GM23338 (cell line): ENCODE measurements at places on chromosomes 3 and 15. TPM values are rescaled to one million over a fixed set of nuclear protein-coding genes. Genes with fewer than 3 reads are reported as not detected.

- DNase-seq = no peak
Observed at GRCh38 chr15:48915861-48916260, 37.9 kb downstream of the EID1 start.

- DNase-seq = no peak
Observed at GRCh38 chr3:71087143-71088018, 496.1 kb downstream of the FOXP1 start.

DNA sequence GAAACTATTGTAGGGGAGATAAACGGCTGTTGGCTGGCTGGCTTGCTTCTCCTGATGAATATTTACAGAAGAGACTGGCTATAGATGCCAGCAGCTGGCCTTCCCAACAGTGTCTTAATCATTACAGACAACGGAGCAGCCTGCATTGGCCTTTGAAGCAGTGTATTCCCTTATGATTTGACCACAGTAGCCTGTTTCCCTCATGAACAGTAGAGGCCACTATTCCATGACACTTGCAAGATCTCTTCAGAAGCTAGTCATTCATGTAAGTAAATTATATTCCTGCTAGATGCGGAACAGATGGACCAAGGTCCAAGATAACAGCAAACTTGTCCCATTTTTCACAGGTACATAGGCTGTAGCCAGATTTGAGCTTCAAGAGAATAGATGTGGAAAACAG is 47.3 kb downstream of the TMCO5A start:
- peak; percentile 33 for DNase-seq

DNA sequence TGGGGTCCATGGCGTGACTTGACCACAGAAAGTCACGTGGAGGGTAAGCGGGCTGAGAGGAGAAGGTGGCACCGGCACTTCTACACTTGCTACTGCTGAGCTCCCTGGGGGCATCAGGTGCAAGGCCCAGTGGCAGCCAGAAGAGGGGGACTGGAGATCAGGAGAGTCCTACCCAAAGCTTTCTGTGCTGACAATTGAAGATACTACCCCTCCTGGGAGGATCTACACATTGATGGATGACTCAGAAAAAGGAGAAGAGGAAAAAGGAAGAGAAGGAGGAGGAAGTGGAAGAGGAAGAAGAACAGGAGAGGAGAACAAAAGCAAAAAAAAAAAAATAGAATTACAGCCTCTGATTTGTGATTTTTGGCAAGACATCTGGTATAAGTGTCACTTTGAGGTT is 41.2 kb downstream of the MYO5C start:
- DNase-seq = peak; percentile 24

DNA sequence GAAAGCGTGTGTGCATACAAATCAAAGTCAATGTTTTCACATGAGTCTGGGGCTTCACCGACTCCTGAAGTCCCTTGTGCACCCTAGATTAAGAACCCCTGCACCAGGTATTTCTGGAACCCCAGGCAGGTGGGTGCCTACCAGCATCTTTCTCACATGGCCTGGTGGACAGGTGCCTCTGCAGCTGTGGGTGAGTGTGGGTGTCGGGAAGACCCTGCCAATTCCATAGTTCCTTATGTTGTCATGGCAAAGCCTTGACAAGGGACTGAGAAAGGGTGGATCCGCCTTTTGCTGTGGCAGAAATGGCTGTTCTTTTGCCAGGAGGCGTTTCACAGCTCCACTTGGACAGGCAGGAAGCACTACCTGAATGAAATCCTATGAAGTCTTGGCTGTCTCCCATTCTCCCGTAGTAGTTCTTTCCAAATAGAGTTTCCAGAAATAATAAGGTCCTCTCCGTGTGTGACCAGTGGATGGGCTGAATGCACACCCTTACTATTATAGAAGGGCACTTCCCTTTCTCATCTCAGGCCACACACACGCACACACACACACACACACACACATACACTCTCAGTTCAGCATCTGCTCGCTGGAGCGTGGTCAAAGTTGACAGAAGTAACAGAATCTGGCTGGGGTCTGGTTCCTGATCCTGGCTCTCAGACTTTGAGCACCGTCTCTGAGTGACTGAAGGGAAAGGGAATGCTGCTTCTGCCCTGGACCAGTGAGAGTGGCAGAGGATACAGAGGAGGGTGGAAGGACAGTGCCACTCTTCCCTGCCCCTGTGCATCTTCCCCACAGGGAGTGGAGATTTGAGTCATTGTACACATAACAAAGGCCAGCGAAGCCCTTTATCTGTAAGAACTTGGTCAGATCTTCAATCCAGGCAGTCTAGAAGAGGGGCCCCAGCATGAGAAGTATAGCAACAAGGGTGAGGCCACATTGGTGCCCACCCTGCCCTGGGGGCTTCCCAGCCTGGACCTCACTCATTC is 38.7 kb downstream of the PDIA5 start:
- DNase-seq = no peak

GRCh38 chr3:159584421-159584820 is 404.2 kb upstream of the IL12A start:
- DNase-seq = no peak

DNA sequence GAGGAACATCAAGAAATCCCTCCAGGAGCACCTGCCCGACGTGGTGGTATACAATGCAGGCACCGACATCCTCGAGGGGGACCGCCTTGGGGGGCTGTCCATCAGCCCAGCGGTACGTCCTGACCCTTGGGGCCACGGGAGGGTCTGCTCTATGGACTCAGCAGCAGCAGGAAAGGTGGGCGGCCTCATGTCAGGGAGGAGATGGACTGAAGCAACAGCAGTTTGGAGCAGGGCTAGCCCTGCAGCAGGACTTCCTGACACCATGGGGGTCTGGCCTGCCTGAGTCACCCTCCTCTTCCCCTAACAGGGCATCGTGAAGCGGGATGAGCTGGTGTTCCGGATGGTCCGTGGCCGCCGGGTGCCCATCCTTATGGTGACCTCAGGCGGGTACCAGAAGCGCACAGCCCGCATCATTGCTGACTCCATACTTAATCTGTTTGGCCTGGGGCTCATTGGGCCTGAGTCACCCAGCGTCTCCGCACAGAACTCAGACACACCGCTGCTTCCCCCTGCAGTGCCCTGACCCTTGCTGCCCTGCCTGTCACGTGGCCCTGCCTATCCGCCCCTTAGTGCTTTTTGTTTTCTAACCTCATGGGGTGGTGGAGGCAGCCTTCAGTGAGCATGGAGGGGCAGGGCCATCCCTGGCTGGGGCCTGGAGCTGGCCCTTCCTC is 24.2 kb downstream of the HDAC11 start:
- DNase-seq = no peak

- DNase-seq = no peak
Observed at GRCh38 chr15:84781495-84781894, 33.1 kb downstream of the ZNF592 start.

- DNase-seq = no peak
Observed at GRCh38 chr3:12962292-12962691, 110.9 kb downstream of the IQSEC1 start.

- peak; percentile 40 for DNase-seq
Observed at GRCh38 chr15:66729331-66729951, 27.4 kb downstream of the SMAD6 start.

DNA sequence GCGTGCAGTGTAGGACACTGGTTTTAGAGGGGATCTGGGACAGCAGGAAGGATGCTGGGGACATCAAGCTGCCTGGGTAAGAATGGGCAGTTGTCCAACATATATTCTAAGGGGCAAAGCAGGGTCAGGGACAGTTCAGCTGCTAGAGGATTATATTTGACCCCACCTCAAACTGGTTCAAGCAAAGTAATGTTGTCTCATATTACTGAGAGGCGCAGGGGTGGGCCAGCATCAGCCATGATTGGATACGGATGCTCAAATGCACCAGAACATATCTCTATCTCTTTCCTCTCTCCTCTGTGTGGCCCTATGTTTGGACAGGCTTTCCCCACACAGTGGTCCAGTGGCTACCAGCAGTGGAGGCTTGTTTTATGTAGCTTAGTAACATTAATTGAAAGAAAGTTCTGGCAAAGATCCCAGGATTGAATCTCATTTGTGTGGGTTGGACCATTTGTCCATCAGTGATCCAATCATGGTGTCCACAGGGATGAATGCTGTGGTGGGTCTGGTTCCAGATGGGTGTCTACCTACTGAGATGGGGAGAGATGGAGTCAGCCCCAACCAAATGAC is 49.8 kb upstream of the RGMA start:
- no peak for DNase-seq

GRCh38 chr3:114673481-114673880 is 379.7 kb downstream of the TIGIT start:
- DNase-seq = no peak

DNA sequence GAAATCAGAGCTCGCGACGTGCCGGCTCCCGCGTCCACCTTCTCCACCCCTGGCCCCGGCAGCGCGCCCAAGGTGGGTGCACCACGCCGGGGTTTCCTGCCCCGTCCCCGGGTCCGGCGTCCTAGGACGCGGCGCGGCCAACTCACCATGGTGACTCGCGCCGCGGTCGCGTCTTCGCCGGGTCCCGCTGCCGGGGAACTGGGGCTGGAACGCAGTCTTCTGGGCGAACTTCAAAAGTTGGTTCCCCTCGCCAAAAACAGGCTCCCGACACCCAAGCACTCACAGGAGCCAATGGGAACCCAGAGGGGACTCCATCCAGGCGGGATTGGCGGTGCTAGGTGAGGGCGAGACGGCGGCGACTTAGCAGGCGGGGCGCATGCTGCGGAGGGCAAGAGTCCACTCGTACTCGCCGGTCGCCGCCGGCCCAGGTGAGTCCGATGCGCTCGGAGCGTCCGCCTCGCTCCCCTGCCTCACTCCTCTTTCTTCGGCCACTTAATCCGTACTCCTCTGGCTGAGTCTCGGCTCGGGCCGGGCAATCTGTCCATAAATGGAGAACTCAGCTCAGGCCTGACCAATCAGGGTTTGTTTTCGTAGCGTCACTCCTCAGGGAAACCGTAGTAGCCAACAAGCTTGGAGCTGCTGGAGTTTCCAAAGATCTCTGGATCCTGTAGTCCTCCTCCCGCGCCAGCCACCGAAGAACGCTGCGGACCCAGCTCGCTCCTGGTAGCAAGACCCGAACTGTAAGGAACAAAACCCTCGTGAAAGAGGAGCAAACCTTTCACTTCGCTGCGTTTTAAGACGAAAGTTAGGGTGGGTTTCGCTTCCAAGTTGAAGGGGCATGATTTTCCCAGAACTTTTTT is at the start of gene MYO1E:
Gene MYO1E, minus strand, starts transcription at position 520 of the 860 bp plus-strand sequence. Its CDS starts 371 bp downstream, at position 149.
- peak; percentile 98 for DNase-seq

GRCh38 chr3:25944329-25944728 is 154.4 kb downstream of the OXSM start:
- no peak for DNase-seq

DNA sequence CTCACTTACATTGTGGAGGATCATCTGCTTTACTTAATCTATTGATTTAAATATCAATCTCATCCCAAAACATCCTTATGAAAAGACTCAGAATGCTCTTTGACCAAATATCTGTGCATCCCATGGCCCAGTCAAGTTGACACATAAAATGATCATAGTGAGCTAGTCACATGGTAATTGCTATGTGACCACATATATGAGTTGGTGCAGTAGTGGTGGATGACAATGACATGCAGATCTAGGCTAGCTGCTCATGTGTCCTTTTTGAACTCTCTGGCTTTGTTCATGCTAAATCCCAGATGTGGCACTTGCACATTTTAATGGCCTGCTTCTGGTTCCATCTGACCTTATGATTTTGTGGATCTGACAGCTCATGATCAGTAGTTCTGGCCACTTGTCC is 156.2 kb downstream of the NFKBIZ start:
- no peak for DNase-seq

DNA sequence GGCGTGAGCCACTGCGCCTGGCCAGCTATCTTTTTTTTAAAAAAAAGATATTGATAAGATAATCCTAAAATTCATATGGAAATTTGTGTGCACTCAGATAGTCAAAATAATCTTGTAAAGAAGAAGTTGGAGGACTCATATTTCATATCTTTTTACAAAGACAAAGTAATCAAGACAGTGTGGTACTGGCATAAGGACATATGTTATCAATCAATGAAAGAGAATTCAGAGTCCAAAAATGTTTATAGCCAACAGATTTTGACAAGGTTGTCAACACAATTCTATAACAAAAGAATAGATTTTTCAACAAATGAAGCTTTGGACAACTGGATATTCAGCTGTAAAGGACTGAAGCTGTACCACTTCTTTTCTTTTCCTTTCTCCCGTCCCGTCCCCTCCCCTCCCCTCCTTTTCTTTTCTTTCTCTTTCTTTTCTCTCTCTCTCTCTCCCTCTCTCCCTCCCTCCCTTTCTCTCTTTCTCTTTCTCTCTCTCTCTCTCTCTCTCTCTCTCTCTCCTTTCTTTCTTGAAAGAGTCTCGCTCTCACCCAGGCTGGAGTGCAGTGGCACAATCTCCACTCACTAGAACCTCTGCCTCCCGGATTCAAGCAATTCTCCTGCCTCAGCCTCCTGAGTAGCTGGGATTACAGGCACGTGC is 126.8 kb downstream of the GSK3B start:
- DNase-seq = no peak

- no peak for DNase-seq
Observed at GRCh38 chr15:67873777-67874176, 33.9 kb upstream of the RNU6-1 start.

GRCh38 chr3:175308097-175308496 is 449.0 kb downstream of the NAALADL2 start:
- DNase-seq = no peak

- DNase-seq = peak; percentile 45
Observed at GRCh38 chr3:97940034-97940433, 32.2 kb downstream of the RIOX2 start.

DNA sequence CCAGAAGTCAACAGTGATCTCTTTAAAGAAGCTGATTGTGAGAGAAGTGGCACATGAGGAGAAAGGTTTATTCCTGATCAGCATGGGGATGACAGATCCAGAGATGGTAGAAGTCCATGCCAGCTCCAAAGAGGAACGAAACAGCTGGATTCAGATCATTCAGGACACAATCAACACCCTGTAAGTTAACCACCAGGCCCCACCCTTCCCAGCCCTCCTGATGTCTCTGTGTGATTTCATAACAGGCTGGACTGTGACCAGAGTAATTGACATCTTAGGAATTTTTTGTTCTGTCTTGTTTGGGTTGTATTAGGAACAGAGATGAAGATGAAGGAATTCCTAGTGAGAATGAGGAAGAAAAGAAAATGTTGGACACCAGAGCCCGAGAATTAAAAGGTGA is 67.7 kb downstream of the KLHL25 start:
- no peak for DNase-seq

ZSCAN2 gene
- total RNA-seq = 63.9 and 93.0 TPM in 2 replicates

BLM gene
- total RNA-seq = 43.1 and 46.0 TPM in 2 replicates

ANKUB1 gene
- not detected in 2 replicates for total RNA-seq

RASGRF1 gene
- 0.24 and 0.39 TPM in 2 replicates for total RNA-seq

GUCA1C gene
- not detected in 2 replicates for total RNA-seq

LTF gene
- 1.3 and 3.5 TPM in 2 replicates for total RNA-seq

EPHB3 gene
- total RNA-seq = 1.0 and 2.0 TPM in 2 replicates

P2RY14 gene
- total RNA-seq = not detected in 2 replicates

PLAAT1 gene
- total RNA-seq = 5.4 and 6.6 TPM in 2 replicates
